Psoas muscle (tissue), 8 donors: ENCODE measurements at places on chromosomes 4 and X. TPM values are rescaled to one million over a fixed set of nuclear protein-coding genes. Genes with fewer than 3 reads are reported as not detected.

- DNase-seq = no peak
Measured at GRCh38 chrX:133380711-133381619, 34.3 kb downstream of the GPC4 start.

DNA sequence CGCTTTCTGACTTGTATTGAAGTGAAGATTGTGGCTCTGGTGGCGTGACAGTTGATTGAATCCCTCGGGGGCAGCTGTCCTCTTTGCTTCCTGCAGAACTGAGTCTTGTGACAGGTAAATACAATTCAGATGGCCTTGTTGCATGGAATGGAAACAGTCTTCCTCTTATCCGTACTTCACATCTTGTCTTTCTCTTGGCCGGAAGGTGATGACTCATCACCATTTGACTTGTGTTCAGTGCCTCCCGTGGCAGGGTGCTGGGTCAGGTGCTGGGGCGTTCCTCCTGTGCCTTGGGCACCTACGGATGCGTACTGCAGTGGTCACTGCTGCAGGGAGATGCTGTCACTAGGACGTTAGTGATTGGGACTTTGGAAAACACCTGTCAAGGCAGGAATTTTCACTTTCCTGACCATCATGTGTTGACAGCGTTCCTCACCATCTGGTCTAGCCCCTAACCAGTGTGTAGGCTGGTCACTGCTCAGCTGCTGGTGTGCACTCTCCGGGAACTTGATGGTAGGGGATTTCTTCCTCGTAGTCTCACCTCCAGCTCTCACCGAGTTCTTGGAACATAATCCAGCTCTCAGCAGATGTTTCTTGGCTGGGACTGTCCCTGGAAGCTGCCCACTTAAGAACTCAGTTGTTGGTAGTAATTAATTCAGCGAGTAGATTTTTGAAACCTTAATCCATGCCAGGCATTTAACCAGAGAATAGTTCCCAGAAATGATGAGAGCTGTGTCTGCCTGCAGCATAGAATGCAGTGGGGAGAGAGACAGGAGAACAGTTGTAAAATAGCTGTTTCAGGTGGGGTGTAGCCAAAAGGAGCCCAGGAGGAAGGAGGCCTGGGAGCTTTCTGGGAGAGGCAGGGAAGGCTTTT is 7.2 kb downstream of the TBC1D14 start:
- no peak for DNase-seq

DNA sequence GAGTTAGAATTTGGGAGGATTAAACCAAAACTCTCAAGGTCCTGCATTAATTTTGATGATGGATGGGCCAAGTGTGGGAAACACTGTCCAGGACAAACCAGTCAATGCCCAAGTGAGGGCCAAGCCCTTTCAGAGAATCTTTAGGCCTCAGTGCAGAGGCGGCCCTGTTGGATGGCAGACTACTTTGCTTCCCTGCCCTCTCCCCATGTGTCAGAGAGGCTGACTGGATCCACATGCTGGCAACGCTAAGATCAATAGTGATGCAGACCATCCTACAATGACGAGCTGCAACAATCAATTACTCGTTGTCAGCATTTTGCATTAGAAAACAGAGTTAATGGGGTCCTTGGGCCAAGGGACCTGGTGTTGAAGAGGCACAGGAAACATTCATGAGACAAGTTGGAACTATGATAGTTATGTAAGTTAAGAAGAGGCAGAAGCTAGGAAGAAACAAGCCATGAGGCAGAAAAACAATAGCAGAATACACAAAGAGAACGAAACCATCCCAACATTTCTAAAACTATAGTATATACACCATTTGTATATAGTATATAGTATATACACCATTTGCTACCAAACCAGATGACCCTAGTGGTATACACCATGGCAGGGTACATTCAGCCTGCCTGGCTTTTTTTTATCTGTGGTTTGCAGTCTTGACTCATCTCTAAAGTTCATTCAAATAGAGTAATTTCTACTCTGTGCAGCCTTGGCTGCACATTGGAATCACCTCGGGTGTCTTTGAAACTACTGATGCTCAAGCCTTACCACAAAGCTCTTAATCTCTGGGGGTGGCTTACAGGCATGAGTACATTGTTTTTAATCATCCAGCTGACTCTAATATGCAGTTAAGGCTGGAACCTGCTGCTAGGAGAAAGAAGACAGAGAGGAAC is 147.7 kb upstream of the GYPA start:
- no peak for DNase-seq

GRCh38 chrX:21770631-21771321 is 12.9 kb upstream of the SMPX start:
- no peak for DNase-seq

DNA sequence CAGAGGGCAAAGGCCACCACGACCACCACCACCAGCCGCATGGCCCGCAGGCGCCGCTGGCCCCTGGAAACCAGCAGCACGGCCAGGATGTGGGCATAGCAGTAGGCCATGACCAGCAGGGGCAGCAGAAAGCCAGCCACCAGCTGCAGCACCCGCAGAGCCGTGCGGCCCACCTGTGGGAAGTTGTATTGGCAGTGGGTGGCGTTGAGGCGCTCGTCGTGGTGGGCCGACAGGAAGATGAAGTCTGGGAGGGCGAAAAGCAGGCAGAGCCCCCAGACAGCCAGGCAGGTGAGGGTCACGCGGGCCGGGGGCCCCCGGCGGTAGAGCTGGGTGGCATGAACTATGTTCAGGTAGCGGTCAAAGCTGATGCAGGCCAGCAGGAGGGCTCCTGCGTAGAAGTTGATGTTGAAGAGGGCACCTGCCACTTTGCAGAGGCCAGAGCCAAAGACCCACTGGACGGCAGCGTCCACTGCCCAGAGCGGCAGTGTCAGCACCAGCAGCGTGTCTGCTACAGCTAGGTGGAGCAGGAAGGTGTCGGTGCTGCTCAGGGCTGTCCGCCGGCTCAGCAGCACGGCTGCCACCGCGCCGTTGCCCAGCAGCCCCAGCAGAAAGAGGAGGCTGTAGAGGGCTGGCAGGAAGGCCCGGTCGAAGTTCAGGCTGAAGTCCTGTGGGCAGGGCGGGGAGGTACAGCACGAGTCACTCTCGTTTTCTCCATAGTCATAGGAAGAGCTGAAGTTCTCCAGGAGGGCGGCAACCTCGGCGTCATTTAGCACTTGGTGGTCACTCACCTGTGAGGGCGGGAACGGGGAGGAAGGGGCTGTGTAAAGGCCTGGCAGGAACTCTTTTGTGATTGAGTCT is 1.4 kb downstream of the CXCR3 start:
- no peak for DNase-seq

Gene GC
- not detected for total RNA-seq

DNA sequence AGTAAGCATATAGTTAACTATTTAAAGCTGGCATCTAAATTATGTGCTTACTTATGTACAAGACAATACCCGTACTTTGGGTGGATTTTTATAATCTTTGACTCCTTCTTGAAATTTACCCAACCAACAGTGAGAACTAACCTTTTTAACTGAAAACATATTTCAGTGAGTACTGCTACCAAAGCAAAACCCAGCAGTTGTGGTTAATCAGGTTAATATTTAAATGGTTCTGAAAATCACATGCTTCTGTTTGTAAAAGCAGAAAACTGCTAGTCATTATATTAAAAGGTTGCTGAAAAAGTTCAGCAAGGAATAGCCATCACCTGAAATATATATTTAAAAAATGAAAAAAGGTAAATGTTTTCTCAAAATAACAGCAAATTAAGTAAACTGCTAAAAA is 20.0 kb downstream of the UBE2D3 start:
- DNase-seq = no peak

Gene DUX4
- not detected for total RNA-seq

Gene FGB
- total RNA-seq = not detected

DNA sequence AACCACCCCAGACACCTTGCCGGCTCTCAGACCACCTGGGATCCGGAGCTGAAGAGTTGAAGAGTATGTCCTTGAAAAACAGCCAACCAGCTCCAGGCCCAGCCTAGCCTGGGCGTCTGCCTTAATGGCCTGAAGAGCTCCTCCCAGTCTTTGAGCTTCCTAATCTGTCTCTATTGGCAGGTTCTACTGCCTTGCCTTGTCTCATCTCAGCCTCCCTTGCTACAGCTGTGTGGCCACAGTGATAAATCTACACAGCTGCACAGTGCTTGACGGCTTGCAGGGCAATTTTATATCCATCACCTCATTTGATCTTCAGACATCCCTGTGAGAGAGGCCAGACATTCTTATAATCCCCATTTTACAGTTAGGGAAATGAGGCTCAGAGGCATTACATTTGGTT is 19.9 kb downstream of the AWAT2 start:
- no peak for DNase-seq
